ENCODE measurements at places on chromosomes 3 and 15.

DNA sequence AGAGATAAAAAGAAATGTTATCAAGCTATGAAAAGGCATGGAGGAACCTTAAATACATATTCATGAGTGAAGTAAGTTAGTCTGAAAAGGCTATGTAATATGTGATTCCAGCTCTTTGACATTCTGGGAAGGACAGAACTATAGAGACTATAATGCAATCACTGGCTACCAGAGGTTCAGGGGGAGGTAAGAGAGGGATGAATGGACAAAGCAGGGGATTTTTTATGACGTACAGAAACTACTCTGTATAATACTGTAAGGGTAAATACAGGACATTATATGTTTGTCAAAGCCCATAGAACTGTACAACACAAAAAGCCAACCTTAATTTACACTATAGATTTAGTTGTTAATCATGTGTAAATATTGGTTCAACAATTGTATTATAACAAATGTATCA is 46.1 kb downstream of the MCTP2 start:
- DNase-seq = no peak

DNA sequence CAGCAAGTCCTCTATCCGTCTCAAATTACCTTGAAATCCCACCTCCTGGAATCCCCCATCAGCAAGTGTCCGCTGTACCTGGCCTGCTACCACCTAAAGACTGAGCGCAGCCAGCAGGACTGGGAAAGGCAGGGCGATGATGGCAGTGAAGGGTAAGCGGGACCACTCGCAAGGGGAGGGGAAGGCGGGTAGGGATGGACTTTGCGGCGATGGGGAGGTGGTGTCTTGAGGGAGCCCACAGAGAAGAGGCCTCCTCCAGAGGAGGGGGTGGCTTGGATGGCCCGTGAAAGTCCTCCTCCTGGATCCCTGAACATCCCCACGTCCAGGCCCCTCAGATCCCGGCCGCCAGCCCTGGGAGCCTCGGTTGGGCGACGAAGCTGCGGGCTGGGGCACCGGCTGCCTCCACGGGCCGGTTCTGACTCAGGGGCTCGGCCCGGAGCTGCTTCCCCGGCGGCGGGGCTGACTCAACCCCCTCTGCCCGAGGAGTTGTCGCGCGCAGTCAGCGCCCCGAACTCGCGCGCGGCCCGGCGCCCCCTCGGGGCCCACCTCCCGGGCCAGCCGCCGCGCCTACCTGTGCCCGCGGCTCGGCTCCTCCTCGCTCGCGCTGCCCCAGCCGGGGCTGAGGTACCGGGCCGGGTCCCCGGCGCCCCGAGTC is 512 bp downstream of the LARP6 start:
- no peak for DNase-seq

DNA sequence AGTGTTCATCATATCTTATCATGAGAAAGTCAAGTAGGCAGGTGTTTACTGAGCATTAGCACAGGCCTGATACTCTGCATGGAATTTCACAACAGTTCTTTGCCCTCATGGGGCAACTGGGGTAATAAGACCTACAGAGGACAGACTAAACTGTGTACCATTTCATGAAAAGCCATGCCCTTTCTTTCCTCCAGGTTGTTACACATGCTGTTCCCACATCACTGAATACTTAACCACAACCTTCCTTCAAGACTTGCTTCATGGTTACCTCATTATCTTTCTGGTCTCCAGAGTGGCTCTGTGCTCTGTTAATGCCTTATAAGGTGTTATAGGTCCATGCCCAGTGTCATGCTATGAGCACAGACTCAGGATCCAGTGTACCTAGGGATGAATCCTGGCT is 28.2 kb upstream of the RSL24D1 start:
- no peak for DNase-seq

- no peak for DNase-seq
Observed at GRCh38 chr3:191502583-191502982, 41.6 kb downstream of the PYDC2 start.

DNA sequence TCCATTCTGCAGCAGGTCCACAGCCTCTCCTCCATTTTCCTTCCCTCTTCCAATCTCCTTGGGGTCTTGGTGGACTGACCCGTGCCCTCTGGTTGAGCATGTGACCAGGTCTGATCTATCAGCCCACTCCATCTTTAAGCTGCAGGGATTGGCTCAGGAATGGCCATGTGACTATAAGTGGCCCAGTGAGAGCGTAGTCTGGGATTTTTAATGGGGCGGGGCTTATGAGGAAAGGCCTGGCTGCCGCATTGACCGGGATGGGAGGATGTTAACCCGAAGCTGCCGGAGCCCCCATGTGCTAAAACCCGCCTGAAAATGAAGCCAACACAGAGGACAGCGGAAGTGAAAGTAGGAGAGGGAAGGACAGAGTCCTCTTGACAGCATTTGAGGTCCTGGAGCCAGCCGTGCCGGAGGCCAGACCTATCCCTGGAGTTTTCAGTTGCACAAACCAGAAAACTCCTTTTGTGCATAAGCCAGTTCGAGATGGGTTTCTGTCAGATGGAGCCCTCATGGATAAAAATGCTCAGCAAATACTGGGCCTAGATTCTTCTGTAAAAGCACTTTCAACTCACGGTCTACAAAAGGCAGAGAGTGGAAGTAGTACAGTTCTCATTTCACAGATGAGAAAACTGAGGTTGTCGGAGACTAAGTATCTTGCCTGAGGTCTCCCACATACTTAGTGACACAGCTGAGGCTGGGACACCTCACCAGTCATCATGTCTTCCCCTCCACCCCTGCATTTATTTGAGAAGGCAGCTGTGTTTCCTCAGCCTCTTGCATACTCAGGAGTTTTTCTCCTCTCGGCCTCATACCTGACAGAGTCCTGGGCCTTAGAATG is 61.9 kb downstream of the ATP2B2 start:
- DNase-seq = no peak

- DNase-seq = peak; percentile 13
Observed at GRCh38 chr15:96327155-96327741, 3.3 kb upstream of the NR2F2 start.

- no peak for DNase-seq
Observed at GRCh38 chr3:12483872-12484197, 445 bp upstream of the TSEN2 start.

GRCh38 chr15:39788108-39788507 is 5.5 kb upstream of the FSIP1 start:
- DNase-seq = no peak

DNA sequence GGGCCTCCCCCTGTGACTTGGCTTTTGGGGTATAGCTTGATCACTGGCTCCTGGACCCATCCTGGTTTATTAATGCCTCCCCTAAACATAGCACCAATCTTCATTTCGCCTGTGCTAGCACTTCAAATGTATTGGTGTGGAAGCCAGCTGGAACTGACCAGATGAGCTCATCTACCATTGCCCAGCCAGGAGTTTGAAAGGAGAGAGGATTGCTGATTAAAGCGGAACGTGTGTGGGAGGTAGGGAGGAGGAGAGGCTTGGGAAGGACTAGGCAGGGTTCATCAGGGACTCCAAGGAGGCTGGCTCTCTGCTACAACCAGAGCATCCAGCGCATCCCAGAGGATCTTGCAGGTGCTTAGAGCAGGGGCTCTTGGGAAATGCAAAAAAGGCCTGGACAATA is 34.4 kb upstream of the TLE3 start:
- no peak for DNase-seq
